Progenitor cell of endocrine pancreas (in vitro differentiated cells): ENCODE measurements at places on chromosomes 16 and 17.

GRCh38 chr16:10180771-10181163 lies 1.5 kb downstream of the GRIN2A start:
- peaks cover 1% of the 10 kb centered on the region for H3K4me1 ChIP-seq
- H3K36me3 ChIP-seq = no peaks in the 10 kb centered on the region
- H3K27ac ChIP-seq = no peak overlapping the region
- H3K4me3 ChIP-seq = peak overlapping the region; percentile 63
- DNase-seq = peak; percentile 65

GRCh38 chr16:85611444-85612190 lies 1.5 kb upstream of the GSE1 start:
- H3K36me3 ChIP-seq = no peaks in the 10 kb centered on the region
- DNase-seq = peak; percentile 46
- H3K27me3 ChIP-seq = no peaks in the 10 kb centered on the region
- peaks cover 32% of the 10 kb centered on the region for H3K4me1 ChIP-seq
- no peak overlapping the region for H3K27ac ChIP-seq
- H3K4me3 ChIP-seq = peak overlapping the region; percentile 54

DNA sequence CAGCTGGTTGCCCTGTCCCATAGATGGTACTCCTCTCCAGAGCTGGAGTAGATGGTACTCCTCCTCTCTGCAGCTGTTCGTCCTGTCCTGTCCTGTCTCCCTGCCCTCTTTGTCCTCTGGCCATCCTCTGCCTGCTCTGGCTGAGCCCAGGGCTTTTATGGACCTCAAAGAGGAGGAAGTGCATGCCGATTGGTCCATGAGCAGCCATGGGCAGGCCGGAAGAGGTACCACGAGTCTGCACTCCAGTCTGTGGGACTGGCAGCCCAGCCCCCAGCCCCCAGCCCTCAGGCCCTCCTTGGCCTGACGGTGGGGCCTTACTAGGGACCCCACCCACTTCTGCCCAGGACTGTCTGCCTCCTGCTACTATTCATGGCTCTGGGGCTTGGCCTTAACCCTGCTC lies 27.0 kb downstream of the GNGT2 start:
- H3K4me3 ChIP-seq = no peak overlapping the region
- peaks cover 5% of the 10 kb centered on the region for H3K27me3 ChIP-seq
- DNase-seq = no peak

DNA sequence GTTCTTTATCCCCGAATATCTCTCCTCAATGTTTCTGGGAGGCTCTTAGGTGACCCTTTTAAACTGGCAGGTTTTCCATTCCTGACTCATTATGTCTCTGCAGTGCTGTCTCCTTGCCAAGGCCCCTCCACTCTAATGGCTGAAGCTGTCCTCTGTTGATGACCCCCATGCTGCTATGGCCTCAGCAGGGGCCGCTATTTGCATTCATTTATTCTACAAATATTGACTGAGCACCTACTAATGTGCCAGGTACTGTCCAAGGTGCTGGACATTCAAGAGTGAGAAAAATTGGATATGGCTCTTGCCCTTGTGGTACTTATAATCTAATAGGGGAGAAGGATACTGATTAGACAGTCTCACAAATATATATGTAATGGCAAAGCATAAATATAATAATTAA lies 55.4 kb downstream of the GP2 start:
- no peak overlapping the region for H3K27ac ChIP-seq
- no peaks in the 10 kb centered on the region for H3K36me3 ChIP-seq
- H3K4me1 ChIP-seq = no peaks in the 10 kb centered on the region
- H3K27me3 ChIP-seq = peaks cover 18% of the 10 kb centered on the region
- H3K4me3 ChIP-seq = no peak overlapping the region
- DNase-seq = no peak

DNA sequence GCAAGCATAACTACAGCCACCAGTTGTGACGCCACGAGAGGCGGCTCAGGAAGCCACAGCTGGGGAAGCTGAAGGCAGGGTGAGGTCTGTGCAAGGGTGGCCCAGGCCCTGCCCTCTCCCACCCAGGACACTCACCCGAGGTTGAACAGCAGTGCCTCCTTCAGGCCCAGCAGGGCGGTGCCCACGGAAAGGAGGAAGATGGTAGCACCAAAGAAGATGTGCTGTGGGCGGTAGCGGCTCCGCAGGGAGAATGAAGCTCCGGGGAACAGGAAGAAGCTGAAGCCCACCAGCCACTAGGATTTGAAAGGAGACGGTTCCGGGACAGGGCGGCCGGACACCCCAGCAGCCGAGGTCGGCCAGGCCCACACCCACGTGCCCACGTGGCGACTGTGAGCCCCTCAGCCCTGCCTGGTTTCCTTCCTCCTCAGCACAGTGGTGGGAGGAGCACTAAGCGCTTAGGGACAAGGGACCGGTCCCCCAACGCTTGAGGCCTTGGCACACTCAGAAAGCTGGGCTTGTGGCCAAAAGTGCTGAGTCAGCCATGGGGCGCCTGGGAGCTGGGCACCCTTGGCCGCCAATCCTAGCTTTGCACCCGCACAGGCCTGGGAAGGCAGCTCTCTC lies 11.0 kb downstream of the CYB561 start:
- H3K4me1 ChIP-seq = peaks cover 22% of the 10 kb centered on the region
- no peak overlapping the region for H3K27ac ChIP-seq
- no peak overlapping the region for H3K4me3 ChIP-seq
- H3K36me3 ChIP-seq = peaks cover 2% of the 10 kb centered on the region
- no peaks in the 10 kb centered on the region for H3K27me3 ChIP-seq
